ENCODE measurements at places on chromosomes 2 and 18.

DNA sequence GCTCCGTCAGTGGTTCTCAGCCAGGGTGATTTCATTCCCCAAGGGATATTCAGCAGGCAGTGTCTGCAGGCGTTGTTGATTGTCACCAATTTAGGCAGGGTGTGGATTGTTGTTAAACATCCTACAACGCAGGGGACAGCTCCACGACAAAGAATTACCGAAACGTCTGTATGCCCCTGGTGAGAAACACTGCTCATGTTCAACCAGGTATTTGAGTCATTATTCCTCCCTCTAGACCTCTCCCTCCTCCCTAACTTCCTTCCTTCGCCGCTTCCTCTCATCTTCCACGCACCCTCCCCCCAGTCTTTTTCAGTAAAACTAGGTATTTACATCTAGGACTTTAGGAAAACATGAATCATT is 50.8 kb downstream of the NCK2 start:
- no peak for DNase-seq

DNA sequence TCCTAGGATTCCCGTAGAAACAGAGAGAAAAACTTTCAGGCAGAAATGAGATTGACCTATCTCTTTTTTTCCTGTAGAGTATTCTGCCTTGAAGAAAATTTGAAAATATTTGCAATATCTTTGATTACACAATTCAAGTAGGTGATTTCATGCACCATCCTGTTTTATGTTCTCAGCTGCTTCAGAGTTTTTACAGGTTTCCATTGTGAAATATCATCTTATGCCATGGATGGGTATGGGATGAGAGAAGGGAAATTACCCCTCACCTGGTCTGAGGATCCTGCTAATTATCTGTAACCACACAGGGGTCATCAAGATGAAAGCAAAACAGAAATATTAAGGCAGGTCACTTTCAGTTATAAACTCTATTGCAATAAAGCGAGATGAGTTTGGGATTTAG is 264.8 kb downstream of the TXNL1 start:
- DNase-seq: no peak

DNA sequence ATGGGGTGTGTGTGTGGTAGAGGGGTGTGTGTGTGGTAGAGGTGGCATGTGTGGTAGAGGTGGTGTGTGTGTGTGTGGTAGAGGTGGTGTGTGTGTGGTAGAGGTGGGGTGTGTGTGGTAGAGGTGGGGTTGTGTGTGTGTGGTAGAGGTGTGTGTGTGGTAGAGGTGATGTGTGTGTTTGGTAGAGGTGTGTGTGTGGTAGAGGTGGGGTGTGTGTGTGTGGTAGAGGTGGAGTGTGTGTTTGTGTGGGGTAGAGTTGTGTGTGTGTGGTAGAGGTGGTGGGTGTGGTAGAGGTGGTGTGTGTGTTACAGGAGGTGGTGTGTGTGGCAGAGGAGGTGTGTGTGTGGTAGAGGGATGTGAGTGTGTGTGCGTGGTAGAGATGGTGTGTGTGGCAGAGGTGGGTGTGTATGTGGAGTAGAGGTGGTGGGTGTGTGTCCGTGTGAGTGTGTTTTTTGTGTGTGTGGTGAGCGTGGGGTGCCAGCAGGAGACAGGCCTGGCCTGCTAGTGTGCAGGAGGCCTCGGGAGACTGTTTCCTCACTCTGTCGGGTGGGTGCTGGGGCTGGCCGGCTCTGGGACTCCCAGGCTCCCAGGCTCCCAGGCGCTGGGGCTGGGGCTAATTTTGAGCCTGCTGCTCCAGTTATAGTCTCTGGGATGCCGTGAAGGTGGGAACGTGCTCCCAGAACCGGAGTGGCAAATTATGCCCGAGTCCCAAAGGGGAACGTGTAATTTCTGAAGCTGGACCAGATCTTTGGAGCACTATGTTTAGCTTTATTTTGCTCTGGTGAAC is 165.2 kb downstream of the DYSF start:
- no peak for DNase-seq

DNA sequence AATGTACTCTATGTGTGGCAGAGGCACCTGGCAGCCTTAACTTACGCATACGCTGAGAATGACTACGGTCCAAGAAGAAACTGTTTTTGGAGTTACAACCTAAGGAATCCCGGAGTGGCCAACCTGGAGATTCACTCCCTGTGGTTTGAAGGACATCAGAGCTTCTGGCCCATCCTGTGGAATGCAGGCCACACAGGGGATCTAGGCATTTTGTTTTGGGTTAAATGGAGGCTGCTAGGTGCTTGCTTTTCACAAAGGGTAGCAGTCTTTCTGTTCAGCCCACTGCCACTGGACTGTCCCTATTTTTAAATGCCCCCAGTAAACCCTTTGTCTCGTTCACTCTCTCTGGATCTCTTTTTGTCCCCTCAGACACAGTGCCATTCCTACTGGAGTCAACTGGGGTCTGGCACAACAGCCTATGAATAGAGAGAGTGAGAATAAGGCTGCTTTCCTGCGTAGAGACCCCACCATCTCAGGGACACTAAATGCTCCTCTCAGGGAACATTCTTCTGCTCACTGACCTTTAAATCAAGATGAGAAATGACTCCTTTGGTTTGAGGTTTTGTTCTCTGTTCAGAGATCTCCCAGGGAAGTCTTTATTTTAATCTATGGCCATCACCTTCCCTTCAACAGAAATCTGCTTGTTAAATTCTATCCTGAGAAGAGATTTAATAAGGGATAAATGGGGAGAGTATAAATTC is 124.9 kb downstream of the B3GNT2 start:
- no peak for DNase-seq

DNA sequence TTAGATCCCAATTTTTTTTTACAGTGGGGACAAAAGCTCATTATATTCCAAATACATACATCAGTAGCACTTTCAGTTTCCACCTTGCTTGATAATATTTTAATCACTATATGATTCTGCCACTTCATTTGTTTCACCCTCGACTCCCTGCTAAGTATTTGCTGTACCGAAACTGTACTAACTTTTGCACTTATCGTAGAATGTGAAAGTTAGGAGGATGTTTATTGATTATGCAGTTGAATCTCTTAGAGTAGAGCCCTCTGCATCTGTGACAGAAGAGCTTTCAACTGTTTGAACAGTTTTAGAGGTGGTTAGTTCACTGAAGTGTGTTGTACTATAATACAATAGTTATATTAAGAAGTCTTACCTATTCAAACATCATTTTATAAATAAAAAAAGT is 20.8 kb downstream of the NCOA1 start:
- DNase-seq: no peak
